Naive B cell (primary cell): ENCODE measurements at places on chromosomes 3 and 15.

GRCh38 chr3:144900366-144900765, 928.7 kb downstream of the DIPK2A start:
- DNase-seq, result no peak

DNA sequence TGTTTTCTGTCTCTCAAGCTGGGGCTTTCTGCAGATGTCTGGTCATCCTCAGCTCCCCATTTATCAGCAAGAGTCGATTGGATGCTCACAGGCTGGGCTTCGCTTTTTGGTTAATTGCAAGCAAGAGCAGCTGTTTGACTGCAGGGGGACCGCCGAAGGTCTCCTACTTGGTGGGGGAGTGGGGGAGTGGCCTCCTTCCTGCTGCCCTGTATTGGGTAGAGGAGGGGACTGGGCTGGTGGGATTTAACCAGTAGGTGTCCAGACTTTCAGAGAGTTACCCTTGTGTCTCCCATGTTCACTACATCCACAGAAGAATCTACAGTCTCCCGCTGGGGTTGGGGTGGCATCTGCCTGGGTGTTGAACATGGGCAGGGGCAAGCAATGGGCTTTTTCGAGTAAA, 78.7 kb downstream of the PLXNA1 start:
- no peak for DNase-seq

- DNase-seq, result no peak
These were observed 65.6 kb downstream of the ATP1B3 start for GRCh38 chr3:141942006-141942405.

DNA sequence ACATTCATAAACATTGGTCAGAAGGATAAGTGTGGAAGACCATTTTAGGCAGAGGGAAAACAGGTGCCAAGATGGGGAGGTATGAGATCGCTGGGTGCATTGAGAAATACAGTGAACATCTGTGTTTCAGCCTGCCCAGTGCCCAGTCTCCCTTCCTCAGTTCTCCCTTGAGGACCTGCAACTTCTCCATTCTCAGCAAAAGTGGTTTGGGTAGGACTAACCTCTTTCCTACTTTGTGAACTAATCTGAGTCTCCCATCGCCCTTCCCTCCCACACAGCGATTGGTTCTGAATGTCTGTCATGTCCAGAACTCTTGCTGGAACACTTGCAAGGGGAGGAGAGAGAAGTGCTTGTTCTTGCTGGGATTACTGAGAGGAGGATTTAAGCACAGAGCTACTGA, 10.9 kb upstream of the CCNL1 start:
- no peak for DNase-seq

DNA sequence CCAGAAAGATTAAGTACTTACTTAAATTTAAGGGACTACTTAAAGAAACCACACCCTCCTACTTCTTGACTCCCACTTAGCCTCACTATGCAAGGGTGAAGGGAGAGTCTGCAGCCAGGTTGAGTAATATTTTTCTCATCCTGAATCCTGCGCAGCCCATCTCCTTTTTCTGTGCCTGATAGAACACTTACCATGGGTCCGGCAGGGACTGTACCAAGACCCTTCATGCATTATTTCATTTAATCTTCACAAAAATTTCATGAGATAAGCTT, 562.6 kb upstream of the CFAP20DC start:
- DNase-seq, result no peak

GRCh38 chr3:197545101-197545500, 10.7 kb downstream of the BDH1 start:
- DNase-seq, result no peak
